Stimulated activated CD4-positive, alpha-beta T cell treated with anti-CD3 and anti-CD28 coated beads, TNF-alpha, amount 100 ng/mL, for 1 hour (primary cell): ENCODE measurements at places on chromosomes 6 and 20.

GRCh38 chr20:47051936-47052526 lies 157.4 kb downstream of the EYA2 start:
- DNase-seq = no peak

GRCh38 chr6:108874470-108875160 lies 26.4 kb downstream of the ARMC2 start:
- no peak for DNase-seq

DNA sequence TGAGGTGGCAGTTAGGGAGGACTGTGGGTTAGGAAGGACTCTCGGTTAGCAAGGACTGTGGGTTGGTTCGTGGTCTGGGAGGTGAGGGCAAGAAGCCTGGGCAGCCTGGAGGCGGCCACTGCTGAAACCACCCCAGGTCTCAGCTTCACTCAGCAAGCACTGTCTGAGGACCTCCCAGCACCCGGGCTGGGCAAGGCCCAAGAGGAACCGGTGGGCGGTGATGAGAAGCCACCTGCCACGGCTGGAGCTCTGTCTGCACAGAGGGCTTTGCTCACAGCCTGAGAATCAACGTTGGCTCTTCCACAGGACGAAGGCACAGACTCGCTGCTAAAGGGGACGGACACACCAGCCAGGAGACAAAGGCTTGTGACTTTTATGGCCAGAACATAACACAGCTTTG lies 69.3 kb downstream of the DACT2 start:
- DNase-seq = no peak

GRCh38 chr6:163147994-163148393 lies 266.5 kb upstream of the QKI start:
- no peak for DNase-seq

DNA sequence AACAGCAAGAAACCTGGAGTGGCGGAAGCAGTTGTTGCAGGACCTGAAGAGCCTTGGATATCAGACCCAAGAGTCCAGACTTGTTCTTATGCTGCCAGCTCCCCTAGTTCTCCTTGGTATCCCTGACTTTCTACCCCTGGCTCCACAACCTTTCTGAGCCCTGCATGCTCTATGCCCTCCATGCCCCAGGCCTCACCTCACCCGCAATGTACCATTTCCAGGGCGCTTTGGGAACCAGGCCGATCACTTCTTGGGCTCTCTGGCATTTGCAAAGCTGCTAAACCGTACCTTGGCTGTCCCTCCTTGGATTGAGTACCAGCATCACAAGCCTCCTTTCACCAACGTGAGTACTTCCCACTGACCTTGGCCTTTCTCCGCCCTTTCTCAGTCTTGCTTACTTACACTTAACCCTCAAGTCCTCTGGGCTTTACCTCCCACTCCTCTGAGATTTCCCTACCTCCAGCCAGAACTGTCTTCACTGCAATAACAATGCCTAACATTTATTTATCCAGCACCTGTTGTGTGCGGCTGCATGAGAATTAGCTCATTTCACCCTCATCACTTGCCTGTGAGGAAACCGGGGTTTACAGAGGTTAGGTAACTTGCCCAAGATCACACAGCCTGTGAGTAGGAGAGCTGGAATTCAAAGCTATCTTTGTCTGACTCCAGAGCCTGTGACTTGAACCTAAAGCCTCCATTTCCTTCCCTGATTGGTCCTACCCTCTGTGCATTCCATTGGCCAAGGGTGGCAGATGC lies 2.3 kb downstream of the POFUT1 start:
- no peak for DNase-seq

DNA sequence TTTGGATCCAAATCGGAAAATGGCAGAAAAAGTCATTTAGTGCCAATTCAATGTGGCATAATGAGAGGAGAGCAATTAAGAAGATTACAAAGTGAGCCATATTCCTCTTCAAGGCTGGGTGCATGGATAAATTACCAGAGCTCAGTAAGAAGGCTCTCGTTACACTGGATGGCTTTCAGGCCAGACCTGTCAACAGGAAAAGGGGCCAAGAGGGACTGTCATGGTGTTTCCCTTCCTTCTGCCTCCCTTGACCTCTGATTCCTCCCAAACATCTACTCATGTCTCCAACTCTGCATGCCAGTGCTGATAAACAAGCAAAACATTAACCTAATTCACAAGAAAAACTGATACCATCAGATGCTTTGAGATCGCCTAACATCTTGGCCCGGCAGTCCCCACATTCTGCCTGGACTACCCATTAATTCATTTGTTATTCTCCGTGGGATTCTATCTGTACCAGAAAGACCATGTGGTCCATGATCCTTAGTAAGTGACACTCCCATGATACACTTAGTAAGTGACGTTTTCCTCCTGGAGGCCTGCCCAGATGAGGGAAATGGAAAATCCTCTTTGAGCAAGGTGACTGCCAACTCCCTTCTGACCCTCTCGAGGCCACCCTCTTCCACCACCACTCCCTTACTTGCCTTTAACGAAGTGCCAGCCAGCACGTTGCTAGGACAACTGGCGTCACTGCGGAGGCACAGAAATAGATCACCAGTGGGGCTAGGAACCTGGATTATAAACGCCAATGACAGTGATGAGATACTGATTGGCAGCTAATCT lies 239.2 kb downstream of the GMPR start:
- DNase-seq = no peak

DNA sequence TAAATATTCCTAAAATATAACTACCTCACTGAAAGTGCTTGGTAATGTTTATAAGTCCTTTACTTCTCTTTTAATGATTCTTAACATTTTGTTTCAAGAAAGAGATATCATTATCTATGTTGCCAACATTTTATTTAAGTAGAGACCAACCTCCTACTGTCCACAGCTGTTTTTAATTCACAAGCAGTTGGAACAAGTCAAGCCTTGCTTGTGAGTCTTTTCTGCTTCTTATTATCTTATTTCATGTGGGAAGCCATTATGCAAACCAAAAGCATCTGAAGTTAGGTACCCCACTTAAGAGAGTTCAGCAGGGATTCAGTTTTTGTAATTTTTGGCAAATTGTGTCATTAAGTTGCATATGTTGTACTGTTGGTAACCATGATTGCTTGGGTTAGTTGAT lies 1714.5 kb downstream of the GRIK2 start:
- no peak for DNase-seq

DNA sequence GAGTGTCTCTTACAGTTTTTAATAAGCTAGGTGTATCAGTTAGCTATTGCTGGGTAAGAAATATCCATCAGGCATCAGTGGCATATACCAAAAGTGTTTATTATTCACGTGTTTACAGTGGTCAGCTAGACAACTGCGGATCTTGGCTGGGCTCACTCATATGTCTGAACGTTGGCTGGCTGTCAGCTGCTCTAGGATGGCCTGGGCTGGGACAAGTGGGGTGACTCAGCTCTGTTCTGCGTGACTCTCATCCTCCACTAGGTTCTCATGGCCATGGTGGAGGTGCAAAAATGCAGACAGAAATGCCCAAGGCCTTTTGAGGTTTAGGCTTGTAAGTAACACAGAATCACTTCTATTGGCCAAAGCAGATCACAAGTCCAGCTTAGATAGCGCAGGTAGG lies 22.0 kb downstream of the ZNF341 start:
- no peak for DNase-seq

- no peak for DNase-seq
Observed at GRCh38 chr20:50343490-50344179, 153.0 kb downstream of the CEBPB start.
